ENCODE measurements at places on chromosomes 6 and 20. TPM values are rescaled to one million over a fixed set of nuclear protein-coding genes. Genes with fewer than 3 reads are reported as not detected.

The IL20RA gene
- 1.1 TPM for total RNA-seq

The CRYBG1 gene
- total RNA-seq, result 10.7 TPM

The HSPA12B gene
- not detected for total RNA-seq

The PAK5 gene
- total RNA-seq, result not detected

The LCA5 gene
- total RNA-seq, result 2.0 TPM

The CCN5 gene
- 0.20 TPM for total RNA-seq

The SLC22A1 gene
- 0.86 TPM for total RNA-seq

The PPP1R18 gene
- 33.6 TPM for total RNA-seq

The ADGRB3 gene
- not detected for total RNA-seq

The TDRD6 gene
- total RNA-seq, result 0.57 TPM

The C6orf58 gene
- total RNA-seq, result 0.20 TPM

The C20orf144 gene
- total RNA-seq, result 0.37 TPM

All from HCT116 (cell line).